ENCODE measurements at places on chromosomes 3 and 15.

DNA sequence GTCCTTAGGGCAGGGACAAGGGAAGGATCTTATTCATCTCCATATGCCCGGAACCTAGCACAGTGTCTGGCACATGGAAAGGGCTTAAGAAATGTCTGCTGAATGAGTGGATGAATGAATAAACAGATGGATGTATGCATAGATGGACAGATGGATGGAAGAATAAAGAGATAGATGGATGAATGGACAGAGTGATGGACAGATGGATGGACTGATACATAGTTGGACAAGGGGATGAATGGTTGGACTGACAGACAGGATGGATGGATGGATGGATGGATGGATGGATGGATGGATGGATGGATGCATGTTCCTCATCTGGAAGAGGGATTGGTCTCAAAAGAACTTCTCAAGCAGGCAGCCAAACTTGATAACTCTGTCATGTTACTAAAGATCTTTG lies 177.6 kb downstream of the MEGF11 start:
- DNase-seq = no peak

GRCh38 chr3:194099215-194099614 lies 36.7 kb upstream of the HES1 start:
- DNase-seq = no peak

- DNase-seq = no peak
Observed at GRCh38 chr3:101311676-101312075, 8.7 kb downstream of the IMPG2 start.

- DNase-seq = no peak
Observed at GRCh38 chr15:50321680-50322210, 33.3 kb downstream of the GABPB1 start.

GRCh38 chr3:129469026-129469425 lies 29.0 kb downstream of the IFT122 start:
- no peak for DNase-seq

- DNase-seq = no peak
Observed at GRCh38 chr15:28914046-28914445, 28.3 kb downstream of the APBA2 start.

DNA sequence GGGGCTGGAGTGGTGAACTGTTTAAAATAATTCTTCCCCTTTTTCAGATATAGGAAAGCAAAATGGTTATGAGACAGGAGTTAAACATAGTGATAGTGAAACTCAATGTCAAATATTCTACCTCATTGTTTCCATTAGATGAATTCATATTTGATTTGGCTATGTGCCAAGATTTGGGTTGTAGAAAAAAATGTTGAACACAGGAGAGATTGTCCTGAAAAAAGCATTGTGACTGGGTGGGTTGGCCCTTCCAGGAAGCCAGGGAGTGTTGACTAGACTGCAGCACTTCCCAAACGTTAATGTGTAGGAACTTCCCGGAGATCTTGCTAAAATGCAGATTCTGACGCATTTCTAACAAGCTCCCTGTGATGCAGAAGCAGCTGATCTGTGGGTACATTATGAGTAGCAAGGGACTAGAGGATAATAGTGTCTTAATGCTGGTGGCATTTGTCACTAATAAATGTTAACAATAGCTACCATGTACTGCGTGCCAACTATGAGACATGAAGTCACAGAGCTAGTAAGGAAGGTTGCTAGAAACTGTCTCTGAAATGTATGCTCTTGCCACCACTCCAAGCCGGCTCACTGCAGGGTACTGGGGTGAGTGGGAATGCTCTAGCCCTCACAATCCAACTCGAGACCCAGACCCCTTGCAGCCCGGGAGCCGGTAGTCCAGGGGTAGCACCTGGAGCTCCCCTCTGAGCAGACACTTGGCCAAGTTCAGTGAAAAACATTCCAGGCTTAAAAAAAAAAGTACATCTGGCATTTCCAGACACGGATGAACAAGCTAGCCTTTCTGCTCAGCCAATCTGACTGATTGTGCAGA lies 120.6 kb downstream of the CD47 start:
- no peak for DNase-seq

DNA sequence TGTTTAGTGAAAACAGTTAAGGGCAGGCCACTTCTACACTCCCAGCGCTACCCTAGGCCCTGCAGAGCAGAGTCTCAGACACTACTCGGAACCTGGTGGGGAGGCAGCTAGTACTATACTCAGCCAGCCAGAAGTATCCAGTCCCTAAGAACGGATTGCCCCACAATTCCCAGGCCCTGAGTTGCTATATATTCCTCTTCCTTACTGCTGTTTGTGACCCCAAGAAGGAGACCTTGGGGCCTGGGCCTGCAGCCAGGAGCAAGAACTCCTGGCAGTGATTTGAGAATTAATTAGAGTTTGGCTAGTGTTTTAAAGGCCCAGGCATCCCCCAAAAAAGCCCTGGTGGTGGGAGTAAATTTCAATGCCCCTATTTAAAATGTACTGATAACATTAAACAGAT lies 87.7 kb downstream of the RBPMS2 start:
- DNase-seq = no peak

- DNase-seq = no peak
Observed at GRCh38 chr3:68287101-68287500, 632.7 kb upstream of the SUCLG2 start.

- DNase-seq = no peak
Observed at GRCh38 chr15:57820119-57820518, 113.6 kb downstream of the POLR2M start.

Measured in stimulated activated CD8-positive, alpha-beta memory T cell treated with anti-CD3 and anti-CD28 coated beads, Interleukin-7, amount 100 ng/mL, for 1 hour (primary cell).